Activated T-helper 1 cell treated with anti-CD3 and anti-CD28 coated beads, Interleukin-12 subunit alpha, Interleukin-12 subunit beta, Interleukin-2, Interleukin-4 antibody, amounts not matched to agents 30 ng/mL and 10 ng/mL and 1 ng/mL, durations not matched to agents 14 hours and 24 hours and 36 hours (primary cell): ENCODE measurements at places on chromosomes 16 and 17. TPM values are rescaled to one million over a fixed set of nuclear protein-coding genes. Genes with fewer than 3 reads are reported as not detected.

Gene C1QL1
- total RNA-seq: 0.39 and 0.54 TPM in 2 replicates

Gene SHISA9
- 0.18 TPM in 1 of 2 replicates, not detected in the other for total RNA-seq

Gene CHST6
- not detected in 2 replicates for total RNA-seq

Gene FOXJ1
- total RNA-seq: 0.10 TPM in 1 of 2 replicates, not detected in the other

Gene SALL1
- not detected in 2 replicates for total RNA-seq

Gene PPY
- total RNA-seq: not detected in 2 replicates

Gene FKBP10
- 0.62 and 1.1 TPM in 2 replicates for total RNA-seq

Gene CX3CL1
- total RNA-seq: not detected in 2 replicates

Gene FBXL16
- 6.3 and 7.6 TPM in 2 replicates for total RNA-seq

Gene KRT9
- total RNA-seq: not detected in 2 replicates

Gene ACSM2A
- not detected in 2 replicates for total RNA-seq

Gene COG7
- total RNA-seq: 23.5 and 24.1 TPM in 2 replicates

Gene TP53TG3B
- total RNA-seq: not detected in 2 replicates

Gene HIGD1B
- total RNA-seq: not detected in 2 replicates

Gene KLHL10
- total RNA-seq: not detected in 2 replicates

Gene ZMYND15
- 0.18 TPM in 1 of 2 replicates, not detected in the other for total RNA-seq

Gene EME1
- 27.7 and 32.9 TPM in 2 replicates for total RNA-seq

Gene SARM1
- 40.7 and 45.6 TPM in 2 replicates for total RNA-seq

Gene KCNH4
- 1.7 and 1.9 TPM in 2 replicates for total RNA-seq

Gene CDRT4
- 2.1 and 2.4 TPM in 2 replicates for total RNA-seq

Gene MILR1
- total RNA-seq: 0.26 and 0.37 TPM in 2 replicates

Gene HNF1B
- 3.2 and 3.6 TPM in 2 replicates for total RNA-seq

Gene SLC39A11
- 20.9 and 25.7 TPM in 2 replicates for total RNA-seq

Gene MYL4
- total RNA-seq: not detected in 2 replicates

Gene DHRS7C
- not detected in 2 replicates for total RNA-seq

Gene PITPNM3
- total RNA-seq: 0.65 and 0.81 TPM in 2 replicates

Gene GOT2
- total RNA-seq: 135 and 137 TPM in 2 replicates

Gene TERB1
- total RNA-seq: 0.29 TPM in 1 of 2 replicates, not detected in the other

Gene TMEM114
- total RNA-seq: not detected in 2 replicates

Gene CD300LB
- total RNA-seq: not detected in 2 replicates

Gene TPSB2
- not detected in 2 replicates for total RNA-seq

Gene LRRC46
- total RNA-seq: 0.39 and 0.70 TPM in 2 replicates
